ENCODE measurements at places on chromosomes 5 and 9.

DNA sequence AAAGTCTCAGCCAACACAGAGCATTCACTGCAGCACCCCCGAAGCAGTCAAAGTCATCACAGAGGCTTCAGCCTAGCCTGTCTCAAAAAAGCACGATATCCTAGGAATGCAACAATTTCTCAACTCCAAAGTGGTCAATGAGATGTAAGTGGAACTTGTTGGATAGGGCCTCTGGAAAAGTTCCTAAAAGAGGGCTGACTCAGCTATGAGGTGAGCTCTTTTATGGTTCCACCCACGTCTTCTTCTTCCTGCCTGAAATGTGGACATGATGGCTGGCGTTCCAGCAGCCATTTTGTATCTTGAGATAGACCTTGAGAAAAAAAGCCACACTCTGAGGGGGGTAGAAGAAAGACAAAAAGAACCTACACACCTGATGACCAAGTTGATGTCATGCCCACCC lies 32.5 kb upstream of the TRIO start:
- DNase-seq: no peak

DNA sequence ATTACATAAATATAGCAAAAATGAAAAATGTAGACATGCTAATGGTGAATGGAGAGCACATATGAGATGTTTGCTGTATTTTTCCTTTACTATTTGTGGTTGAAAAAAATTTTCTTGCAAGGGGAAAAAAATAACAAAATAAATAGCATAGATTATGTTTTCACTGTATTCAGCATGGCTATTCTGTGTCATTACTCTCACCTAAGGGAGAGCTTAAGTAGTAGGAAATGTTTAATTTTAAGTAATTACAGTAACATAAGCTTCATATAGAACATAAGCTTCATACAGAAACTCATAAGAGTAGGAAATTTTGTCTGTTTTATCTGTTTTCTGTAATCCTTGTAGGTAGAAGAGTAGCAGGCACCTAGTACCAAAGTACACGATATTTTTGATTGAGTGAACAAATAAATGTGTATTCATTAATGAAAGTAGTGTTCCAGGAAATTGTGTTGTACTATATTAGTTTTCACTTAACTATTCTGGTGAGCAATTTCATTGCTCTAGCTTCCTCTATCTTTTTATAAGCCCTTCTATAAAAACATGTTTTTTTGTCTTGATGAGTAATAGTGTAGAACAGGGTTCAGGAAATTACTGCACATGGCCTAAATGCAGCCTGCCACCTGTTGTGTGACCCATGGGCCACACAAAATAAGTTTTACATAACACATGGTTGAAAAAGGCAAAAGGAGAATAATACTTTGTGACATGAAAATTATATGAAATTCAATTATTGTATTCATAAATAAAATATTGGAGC lies 1025.0 kb upstream of the CDH10 start:
- no peak for DNase-seq

- no peak for DNase-seq
Observed at GRCh38 chr9:37337301-37337890, 85.1 kb upstream of the GRHPR start.

- DNase-seq: no peak
Observed at GRCh38 chr9:134778156-134778555, 102.5 kb upstream of the FCN2 start.

- no peak for DNase-seq
Observed at GRCh38 chr9:71984831-71985281, 73.4 kb downstream of the C9orf85 start.

- DNase-seq: no peak
Observed at GRCh38 chr5:6759401-6759800, 46.2 kb downstream of the TENT4A start.

DNA sequence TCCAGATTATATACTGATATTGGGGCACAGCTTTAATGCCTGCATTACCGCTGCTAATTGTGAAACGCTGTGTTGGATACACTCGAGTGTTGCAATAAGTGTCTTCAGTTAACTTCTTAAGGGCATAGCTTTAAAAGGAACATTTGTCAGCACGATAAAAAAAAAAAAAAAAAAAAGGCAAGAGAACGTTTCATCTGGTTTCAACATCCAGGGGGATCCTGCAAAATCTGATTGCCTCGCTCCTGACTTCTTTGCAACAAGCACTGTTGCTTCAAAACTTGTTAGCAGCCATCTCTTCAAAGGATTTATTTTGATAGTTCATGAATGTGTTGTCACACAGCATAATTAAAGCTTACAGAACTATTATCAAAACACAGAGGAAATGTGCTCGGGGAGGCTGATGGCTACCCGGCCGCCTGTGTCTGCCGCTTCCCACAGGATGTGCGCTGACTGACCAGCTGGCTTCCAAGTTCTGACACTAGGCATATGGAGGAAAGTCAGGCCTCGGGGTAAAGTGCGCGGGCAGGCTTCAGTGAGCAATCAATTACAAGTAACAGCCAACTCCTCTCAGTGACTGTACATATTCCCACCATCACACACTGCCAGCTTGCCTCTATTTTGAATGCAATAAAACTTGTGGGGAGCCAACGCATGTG lies 77.7 kb downstream of the EBF1 start:
- DNase-seq: no peak

DNA sequence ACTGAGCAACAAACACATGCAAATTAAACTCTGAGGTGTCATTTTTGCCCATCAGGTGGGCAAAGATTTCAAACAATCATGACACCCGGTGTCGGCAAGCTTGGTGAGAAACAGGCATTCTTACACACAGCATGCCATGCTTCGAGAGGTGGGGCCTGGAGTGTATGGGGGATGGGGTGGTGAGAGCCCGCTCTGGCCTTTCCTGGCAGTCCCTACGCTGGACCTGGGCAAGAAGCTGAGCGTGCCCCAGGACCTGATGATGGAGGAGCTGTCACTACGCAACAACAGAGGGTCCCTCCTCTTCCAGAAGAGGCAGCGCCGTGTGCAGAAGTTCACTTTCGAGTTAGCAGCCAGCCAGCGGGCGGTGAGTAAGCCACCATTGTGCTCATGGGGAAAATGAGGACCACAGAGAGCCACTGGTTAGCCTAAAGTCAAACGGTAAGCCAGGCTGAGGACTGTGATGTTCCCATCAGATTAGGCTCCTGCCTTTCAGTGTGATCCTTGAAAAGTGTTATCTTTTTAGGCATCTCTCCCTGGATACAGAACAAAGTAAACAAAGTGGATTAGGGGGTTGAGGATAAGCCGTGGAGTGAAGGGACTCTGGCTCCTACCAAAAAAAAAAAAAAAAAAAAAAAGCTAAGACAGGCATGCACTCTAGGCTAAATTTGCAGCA lies 9.4 kb downstream of the MYOZ3 start:
- DNase-seq: no peak

- no peak for DNase-seq
Observed at GRCh38 chr5:124932791-124933600, 186.6 kb upstream of the ZNF608 start.

DNA sequence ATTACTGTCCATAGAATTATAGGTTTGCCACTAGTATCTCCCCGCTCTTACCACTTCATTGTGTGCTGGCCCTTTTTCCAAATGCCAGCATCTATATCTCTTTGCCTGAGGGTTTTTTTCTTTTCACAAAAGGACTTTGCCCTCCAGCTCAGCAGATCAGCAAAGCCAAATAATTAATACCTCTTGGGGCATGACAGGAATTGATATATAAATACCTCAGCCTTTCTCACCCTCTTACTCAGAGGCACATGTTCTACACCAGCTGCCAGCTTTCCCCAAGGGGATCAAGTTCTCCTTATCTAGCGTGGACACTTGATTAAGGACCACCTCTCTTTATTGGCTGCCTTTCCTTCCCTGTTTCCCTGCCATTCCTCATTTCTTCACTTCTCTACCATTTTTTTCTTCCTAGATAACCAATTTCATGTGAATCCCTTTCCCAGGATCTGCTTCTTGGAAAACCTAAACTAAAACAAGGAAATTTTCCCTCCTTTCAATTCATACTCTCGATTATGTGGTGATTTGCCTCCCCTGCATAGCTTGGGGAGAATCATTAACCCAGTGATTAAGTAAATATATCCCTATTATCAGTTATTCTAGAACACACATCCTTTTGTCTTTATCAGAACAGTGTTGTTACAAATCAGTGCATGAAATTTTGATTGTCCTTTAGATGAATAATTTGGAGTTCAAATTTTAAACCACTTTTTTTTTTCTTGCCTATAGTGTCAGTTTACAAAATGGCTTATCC lies 6.9 kb upstream of the NUDT12 start:
- no peak for DNase-seq

- DNase-seq: no peak
Observed at GRCh38 chr9:112864403-112864802, 26.3 kb downstream of the SLC46A2 start.

DNA sequence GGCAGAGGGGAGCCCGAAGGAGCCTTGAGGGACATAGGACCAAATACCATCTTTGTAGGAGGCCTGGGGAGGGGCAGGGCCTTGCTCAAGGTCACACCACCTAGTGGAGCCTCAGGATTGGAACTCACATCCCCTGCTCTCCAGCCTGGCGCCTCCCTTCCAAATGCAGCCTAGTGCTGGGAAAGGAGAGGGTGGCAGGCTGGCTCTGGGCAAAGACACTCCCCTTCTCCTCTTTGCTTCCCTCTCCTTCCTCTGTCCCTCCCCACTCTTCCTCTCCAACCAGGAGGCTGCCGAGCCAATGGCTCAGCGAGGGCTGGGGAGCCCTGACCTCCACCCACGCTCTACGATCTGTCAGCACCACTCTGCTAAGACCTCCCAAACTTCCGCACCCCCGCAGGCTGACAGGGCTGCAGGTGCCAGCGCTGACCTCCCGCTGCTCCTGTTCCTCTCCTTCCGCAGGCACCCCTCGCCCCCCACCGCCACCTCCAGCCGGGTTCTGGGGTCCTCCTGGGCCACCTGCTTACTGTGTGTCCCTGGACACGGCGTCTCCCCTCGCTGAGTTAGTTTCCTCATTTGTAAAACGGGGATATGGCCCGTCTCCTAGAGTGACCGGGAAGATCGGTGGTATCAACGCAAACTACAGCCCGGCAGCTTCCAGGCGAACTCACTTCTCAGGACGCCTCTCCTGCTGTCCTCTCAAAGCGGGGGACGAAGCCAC lies 52.9 kb downstream of the C9orf50 start:
- DNase-seq: peak; percentile 20

DNA sequence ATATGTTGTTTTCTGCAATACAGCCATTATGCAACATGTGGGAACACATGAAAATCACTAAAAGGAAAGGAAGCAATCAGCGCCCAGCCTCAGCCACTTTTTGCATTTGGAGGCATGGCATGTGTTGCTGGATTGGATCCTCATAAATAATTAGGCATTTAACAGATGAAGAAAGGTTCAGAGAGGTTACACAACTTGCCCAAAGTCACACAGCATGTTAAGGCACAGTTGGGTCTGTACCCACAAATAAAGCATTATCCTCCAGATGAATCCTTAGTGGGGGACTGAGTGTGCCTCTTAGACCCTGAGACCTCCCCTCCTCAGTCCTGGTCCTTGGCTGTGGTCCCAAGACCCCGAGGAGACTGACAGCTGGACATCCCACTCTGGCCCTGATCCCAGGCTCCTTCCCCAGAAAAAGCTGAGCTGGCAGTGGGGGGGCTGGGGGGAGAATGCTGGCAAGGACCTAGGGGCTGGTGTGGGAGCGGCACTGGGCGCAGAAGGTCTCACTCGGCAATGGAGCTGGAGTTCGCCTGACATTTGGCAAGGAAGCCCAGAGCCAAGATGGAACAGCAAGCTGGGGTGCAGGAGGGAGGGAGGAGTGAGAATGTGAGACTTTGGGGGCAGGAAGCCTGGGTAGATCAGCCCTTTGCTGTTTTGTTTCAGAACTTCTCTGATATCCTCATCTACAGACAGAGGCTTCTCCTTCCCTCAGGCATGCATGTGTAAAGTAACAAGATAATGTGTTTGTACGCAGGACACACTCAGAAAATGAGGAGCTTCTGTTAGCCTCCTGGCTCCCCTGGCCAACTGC lies 6.9 kb upstream of the AKNA start:
- no peak for DNase-seq

DNA sequence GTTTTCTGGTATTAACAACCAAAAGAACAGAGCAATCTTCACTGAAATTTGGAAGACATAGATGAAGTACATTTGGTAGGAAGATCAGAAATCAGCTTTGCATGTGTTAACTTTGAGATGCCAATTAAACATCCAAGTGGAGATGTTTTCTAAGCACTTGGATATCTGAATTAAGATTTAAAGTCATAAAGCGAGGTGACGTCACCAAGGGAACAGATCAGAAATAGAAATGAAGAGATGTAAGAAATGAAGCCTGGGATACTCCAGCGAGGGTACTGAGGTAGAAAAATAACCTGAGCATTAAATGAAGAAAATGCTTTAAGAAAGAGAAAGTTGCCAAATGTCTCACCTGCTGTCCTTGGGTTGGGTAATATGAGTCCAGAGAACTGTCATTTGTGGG lies 1223.3 kb downstream of the MAT2B start:
- no peak for DNase-seq

- no peak for DNase-seq
Observed at GRCh38 chr9:126988857-126989256, 74.3 kb downstream of the RALGPS1 start.

DNA sequence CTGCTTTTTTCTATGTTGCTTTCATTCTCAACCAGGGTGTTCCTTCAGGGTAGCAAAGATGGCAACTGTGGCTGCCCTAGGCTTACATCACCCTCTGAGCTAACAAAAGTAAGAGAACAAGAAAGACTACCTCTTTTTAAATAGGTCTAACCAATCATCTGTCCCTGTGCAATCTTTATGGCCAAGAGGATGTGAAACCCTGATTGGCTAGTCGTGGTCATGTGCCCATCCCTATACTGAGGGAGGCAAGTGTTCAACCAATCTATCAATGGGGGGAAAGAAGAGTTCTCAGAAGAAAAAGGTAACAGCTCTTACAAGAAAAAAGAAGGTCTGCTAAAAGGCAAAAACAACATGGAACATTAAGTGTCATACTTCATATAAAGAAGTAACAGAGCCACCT lies 11.7 kb upstream of the SNCAIP start:
- DNase-seq: no peak

- peak; percentile 47 for DNase-seq
Observed at GRCh38 chr9:34546834-34547827, 24.3 kb upstream of the ENHO start.

GRCh38 chr5:164958688-164959087 lies 1453.3 kb downstream of the MAT2B start:
- DNase-seq: no peak

DNA sequence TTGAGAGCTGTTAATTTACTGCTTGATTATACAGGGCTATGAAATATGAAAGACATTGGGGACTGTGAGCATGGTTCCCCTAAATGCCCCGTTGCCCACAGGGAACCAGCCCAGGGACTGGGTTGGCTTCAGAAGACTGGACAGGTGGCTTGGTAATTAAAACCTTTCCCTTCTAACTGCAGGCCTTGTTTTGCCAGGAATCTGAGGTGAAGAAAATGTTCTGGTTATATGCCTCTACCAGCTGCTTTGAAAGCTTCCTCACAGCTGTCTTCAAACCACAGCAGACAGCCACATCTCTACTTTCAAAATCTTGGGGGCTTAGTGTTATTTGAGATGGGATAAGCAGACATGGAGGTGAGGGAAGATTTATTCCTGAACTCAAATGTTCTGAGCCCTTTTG lies 153.3 kb upstream of the SPRY4 start:
- DNase-seq: no peak

DNA sequence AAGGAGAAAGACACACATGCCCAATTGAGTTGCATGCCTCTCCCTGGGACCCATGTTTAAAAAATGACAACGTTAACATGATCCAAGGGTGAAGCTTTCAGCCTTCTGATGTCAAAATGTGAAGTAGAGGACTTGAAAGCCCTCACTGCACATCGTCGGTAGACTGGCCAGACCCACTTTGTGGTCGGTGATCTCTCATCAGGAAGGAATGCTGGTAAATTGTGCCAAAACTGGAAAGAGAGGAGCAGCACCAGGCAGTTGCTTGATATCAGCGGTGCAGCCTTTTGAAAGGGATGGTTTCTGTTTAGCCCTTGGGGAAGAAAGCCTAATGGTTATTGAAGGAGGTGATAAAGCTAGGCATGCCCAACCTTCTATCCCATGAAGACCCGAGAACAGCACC lies 125.3 kb upstream of the MARCHF11 start:
- no peak for DNase-seq
